Head of caudate nucleus (tissue), 42 donors: ENCODE measurements at places on chromosomes 2 and 18.

DNA sequence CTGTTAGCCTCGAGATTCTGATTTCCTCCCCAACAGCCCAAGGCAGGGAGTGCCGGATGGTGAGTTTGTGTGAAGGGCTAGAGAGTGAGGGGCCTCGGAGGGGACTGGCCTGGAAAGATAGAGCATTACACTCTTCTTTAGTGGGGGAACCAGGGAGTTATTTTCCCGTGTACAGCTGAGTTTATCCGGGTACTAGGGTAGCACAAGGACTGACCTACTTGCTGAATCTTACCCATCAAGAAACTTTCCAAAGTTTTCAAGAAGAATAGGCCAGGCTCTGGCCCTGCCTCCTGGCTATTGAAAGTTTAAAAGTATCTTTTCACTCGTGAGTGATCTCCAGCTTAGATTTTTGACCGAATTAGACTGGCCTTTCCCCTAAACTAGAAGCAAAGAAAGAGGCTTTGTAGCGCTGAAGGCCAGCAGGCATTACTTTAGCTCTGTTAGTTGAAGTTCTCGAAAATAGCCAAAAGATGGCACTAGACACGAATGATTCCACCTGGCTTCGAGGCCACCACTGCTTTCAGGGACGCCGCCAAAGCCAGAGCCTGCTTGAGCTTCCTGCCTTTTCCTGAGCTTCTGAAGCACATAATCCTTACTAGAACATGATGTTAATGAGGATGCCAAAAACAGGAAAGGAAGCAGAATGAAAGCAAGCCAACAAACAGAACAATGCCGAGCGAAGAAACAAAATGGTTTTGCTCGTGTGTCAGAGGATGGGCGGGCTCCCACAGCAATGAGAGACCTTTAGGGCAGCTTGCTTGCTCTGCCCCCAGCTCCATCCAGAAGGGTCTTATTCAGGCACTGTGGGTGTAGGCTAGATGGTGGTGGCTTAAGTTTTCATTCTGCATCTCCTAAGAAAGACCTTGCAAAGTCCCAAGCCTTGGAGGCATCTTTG, 55.8 kb downstream of the TSN start:
- DNase-seq, result peak; percentile 69

DNA sequence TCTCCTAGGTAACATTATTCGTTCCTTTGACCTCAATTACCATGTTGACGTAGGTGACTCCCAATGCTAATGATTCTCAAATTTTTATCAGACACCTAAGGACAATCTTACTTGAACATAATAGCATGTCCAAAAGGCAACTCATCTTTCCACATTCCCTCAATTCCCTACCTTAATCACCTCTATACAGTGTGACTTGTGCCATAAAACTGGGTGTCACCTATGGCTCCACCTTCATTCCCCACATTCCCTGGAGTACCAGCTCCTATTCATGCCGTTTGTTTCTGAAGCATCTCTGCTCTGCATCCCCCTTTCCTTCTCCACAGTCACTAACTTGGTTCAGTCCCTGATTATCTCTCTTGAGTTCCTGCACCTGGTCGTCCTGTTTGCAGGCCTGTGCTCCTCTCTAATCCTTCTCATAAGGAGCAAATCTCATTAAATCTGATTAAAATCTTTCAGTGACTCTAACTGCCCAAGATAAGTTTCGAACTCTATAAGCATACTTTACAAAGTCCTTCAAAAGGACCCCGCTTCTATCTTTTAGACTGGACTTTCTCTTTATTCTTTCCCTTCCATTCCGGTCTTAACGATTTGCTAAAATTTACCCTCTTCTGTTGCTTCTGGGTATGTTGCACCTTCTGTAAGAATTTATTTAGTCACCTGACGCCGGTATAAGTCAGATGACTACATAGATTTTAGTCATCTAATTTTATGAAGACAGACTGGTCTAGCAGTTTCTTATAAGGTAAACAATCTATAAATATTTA, 128.7 kb downstream of the OSBPL1A start:
- DNase-seq, result no peak

- DNase-seq, result peak; percentile 73
Observed at GRCh38 chr2:48560546-48561209, 30.7 kb downstream of the STON1 start.

DNA sequence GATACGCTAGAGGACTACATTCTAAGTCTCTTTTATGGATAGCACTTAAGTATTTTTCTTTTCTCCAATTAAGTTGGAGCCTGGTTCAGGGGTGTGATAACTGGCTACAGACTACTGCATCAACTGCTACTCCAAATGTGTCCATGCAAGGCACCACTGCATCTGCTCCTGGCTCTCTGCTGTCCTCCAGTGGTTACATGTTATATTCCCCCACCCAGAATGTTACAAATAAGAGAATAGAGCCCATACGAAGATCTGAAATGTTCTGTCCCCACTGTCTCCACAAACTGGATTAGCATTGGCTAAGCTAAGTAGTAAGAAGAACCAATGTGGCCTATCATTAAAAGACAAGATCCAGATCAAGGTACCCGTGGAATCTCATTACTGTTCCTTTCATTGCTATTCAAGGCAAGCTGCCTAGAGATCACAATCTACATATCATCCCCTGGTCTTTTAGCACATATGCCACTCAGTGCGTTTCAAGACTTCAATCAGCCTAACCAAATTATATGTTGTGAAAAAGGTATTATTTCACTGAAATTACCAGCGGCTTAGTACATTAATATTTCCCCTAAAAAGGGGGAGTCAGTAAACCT, 308.3 kb upstream of the SLC8A1 start:
- no peak for DNase-seq

DNA sequence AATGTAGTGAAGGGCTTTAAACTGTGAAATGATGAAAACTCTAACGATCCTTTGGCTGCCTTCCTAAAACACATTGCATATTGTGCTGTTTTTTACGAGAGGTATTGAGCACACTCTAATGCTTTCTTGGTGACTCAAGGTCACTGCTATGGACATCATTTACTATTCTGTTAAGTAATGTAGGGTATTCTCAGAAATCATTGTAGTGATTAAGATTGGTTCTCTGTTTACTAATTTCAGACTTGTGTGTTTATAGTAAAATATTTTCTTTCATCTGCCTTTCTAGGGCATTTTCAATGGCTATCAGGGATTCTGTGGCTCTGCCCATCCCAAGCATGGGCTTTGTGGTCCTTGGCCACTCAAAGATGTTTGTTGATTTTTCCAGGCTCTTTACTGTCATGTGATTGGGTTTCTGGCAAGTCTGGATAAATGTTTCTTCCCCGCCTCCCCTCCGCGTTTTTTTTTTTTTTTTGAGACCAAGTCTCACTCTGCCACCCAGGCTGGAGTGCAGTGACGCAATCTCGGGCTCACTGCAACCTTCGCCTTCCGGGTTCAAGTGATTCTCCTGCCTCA, 29.3 kb downstream of the UBE2F start:
- DNase-seq, result no peak

GRCh38 chr2:186201371-186201770, 284.7 kb upstream of the ZC3H15 start:
- DNase-seq, result no peak

DNA sequence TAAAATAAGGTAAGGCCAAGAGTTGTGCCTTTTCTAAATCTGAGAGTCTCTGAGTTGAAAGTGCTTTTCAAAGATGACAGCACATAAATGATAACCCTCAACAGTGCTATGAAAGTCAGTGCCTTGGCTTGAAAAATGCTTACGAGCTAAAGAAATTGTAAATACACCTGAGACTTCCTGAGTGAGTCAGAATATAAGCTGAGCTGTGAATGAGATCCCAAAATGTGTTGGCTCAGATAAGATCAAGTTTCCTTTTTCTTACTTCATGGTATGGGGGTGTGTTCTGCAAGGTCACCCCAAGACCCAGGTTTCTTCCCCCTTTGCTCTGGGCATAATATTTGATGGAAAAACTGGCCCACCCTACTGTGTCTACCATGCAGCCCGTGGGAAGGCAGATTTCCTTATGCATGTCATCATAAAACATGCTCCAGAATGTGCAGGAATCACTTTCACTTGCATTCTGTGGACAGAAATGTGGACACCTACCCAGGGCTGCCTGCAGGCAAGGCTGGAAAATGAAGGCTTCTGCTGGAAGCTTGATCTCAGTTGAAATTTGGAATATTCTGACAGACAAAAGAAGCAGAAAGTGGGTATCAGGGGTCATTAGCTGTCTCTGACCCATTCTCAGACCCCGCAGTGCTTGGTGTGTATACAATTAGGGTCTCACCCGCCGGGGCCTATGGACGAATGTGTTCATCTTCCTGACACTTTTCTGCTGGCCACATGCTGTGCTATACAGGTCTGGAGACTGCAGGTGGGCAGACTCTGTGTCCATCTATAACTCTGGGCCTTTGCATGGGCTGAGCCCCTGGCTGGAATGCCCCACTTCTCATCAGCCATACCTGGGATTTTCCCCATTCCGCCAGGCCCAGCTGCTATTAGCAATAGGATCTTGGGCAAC, 212.6 kb downstream of the SH3RF3 start:
- DNase-seq, result no peak

- no peak for DNase-seq
Observed at GRCh38 chr18:13572148-13572547, 154.2 kb downstream of the FAM210A start.

DNA sequence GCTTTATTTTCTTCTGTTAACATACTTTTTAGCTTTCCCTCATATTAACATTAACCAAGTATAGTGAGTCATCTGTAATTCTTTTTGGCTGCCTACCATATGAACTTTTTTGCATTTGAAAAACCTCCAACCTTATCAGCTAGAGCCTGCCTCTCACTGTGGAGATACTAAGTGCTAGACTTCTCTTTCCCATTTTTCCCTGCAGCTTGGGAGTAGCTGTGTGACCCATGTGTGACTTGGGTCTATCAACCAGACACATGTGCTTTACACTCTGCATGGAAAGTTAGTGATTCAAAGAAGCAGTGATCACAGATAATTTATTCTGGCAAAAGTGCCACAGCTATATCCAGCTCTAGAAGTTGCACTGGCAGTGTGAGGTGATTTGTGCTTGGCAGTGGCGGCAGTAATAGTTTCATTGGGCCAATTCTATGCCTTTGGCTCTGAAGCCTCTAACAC, 36.3 kb downstream of the PREPL start:
- no peak for DNase-seq

DNA sequence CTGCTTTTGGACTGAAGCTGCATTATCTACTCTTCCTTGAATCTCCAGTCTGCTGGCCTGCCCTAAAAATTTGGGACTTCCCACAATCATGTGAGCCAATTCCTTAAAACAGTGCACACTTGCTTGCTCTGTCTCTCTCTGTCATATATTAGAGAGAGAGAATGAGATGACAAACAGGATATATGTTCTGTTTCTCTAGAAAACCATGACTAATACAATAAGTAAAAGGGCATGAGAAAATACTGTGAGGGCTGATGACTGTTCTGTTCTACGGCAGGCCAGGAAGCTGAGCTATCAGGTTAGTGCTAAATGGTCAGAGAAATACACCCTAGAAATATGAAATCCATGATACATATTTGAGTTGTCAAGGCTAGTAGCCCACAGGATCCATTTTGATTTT, 1896.8 kb upstream of the CELF4 start:
- no peak for DNase-seq

DNA sequence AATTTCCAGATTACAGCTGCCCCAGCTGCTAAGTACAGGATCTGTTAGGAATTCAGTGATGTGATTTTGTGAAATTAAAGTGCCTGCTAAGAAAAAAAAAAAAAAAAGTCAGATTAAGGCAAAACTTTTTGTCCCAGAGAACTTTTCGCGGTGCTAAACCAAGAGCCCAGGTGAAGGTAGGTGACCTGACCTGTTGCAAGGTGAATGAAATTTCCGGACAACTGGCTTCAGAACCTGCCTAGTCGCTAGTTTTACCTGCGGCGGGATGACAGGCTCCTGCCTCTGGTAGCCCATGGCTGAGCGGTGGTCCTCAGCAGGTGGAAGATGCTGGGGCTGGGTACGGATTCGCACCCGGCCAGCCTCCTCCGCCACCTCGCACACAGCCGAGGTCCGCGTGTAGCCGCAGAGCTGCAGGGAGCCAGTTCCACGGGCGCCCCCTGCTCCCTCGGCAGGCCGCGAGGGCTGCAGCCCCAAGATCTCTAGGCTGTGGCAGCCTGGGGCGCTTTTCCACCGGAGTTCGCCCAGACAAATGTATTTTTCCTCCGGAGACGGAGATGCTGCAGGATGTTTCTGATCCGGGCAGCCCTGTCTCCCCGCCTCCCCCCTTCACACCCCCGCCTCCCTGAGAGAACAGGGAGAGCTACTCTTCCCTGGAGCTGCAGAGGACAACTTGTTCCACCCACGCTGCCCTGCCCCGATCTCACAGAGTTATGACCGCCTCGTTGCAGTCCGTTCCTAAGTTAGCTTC, at the start of gene SLC38A11:
SLC38A11 (minus strand) TSS at position 572 of the 748 bp plus-strand sequence; CDS start at position 294, 278 bp downstream.
- DNase-seq, result peak; percentile 57

DNA sequence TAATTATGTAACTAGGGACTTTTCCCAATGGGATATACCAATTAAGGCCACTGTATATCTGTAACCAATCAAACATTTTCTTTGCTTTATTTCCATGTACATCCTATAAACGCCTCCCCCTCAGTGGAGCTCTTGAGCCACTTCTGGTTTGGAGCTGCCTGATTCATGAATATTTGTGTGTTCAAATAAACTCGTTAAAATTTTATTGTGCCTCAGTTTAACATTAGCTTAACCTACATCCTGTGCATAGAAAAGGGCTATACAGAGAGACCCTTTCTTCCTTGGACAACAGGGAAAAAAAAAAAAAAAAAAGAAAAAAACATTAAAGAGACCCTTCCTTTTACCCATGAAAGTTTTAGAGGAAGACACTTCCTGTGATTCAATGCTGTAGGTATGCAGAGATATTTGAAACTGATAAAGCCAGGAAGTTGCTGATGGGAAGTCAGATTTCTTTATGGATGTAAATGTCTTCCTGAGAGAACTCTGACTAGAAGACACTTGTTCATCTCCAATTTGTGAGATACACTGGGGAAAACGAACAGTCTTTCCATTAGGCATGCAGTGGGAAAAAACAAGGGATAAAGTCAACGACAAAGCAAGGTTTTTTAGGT, 614.6 kb upstream of the SOX11 start:
- DNase-seq, result no peak

- no peak for DNase-seq
Observed at GRCh38 chr2:206512999-206513398, 69.7 kb downstream of the ADAM23 start.

- no peak for DNase-seq
Observed at GRCh38 chr2:230640540-230641011, 72.1 kb upstream of the CAB39 start.

GRCh38 chr2:63692002-63692606, 103.3 kb downstream of the MDH1 start:
- DNase-seq, result no peak

DNA sequence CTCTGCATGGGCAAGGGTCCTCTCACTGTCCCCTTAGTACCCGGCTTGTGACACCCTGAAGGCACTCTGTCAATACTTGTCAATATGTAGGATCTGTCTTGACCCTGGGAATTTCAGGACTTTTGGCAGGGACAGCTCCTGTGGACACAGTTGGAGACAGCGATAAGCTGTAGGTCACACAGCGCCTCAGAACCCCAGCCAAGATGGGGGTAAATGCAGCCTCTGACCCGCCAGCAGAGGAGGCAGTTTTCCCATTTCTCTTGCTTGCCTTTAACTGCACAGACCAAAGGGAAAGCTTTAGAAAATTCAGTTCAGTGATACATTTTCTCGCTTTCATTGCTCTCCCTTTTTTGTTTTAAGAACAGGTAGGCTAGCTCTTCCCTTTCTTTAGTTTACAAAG, 54.8 kb upstream of the KLHL29 start:
- no peak for DNase-seq

GRCh38 chr2:121570036-121570666, 39.5 kb downstream of the RNU4ATAC start:
- DNase-seq, result no peak
